Karpas-422 (cell line): ENCODE measurements at places on chromosomes 13 and 19. TPM values are rescaled to one million over a fixed set of nuclear protein-coding genes. Genes with fewer than 3 reads are reported as not detected.

DNA sequence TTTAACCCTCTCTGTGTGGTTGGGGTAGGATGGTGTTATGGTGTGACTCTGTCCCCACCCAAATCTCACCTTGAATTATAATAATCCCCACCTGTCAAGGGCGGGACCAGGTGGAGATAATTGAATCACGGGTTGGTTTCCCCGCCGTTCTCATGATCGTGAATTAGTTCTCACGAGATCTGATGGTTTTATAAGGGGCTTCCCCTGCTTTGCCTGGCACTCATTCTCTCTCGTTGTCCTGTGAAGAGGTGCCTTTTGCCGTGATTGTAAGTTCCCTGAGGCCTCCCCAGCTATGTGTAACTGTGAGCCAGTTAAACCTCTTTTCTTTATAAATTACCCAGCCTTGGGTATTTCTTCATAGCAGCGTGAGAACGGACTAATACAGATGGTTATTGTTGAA is 68.8 kb downstream of the ARHGEF7 start:
- no peak for DNase-seq

GRCh38 chr19:46741447-46741846 is 4.4 kb upstream of the FKRP start:
- DNase-seq: no peak

GRCh38 chr19:16076154-16076957 is at the start of gene TPM4:
Gene TPM4 (plus strand): TSS chr19:16076495. CDS start chr19:16076566, 71 bp downstream.
- DNase-seq: peak; percentile 92

DNA sequence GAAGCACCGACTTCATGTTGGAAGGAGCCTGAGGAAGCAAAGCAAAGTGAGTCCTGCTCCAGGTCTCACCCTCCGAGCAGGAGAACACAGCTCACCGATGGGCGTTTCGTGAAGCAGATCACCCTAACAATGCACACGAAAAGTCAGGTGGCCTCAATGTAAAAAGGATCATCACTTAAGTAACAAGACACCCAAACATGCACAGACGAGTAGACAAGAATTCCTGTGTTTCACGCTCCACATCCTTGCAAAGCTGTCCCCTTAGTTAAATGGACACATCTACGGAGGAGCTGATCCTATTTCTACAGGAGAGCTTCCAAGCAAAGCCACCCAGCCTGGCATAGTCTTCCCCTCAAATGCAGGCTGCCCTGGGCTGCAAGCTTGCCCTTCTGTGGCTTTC is 66.2 kb downstream of the SLC15A1 start:
- DNase-seq: no peak

GRCh38 chr13:24742294-24742693 is 21.7 kb upstream of the RNF17 start:
- no peak for DNase-seq

GRCh38 chr13:70171151-70171550 is 62.9 kb upstream of the KLHL1 start:
- no peak for DNase-seq

- DNase-seq: no peak
Measured at GRCh38 chr19:35556846-35557538, 6.5 kb downstream of the ATP4A start.

DNA sequence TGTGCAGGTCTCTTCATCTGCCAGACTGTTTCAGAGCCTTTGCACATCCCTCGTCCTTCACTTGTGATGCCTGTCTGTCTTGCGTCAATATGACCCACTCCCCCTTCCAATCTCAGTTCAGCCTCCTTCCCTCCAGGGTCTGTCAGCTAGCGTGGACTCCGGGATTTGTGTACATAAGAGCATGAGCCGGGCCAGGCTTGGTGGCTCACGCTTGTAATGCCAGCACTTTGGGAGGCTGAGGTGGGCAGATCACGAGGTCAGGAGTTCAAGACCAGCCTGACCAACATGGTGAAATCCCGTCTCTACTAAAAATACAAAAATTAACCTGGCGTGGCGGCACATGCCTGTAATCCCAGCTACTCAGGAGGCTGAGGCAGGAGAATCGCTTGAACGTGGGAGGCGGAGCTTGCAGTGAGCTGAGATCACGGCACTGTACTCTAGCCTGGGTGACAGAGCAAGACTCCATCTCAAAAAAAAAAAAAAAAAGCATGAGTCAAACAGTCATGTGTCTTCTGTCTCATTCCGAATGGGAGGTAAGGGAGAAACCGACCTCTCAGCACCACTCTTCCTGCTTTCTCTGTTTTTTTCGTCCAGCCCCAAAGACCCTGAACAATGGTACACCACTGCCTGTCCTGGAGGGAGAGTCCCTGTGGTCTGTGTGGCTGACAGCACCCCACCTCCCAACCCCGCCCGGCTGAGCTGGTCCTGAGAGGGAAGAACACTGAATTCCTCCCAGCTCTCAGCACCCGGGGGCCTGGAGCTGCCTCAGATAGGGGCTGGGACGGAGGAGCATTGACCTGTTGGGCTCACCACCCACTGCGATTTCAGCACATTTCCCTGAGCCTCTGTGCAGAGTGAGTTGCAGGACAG is 2.4 kb upstream of the SIGLEC9 start:
- DNase-seq: no peak

- no peak for DNase-seq
Measured at GRCh38 chr13:114263578-114263977, 17.8 kb upstream of the UPF3A start.

Gene SIGLEC14
- 1.0 TPM in 1 of 2 replicates, not detected in the other for total RNA-seq

Gene BSG
- 124 and 186 TPM in 2 replicates for total RNA-seq
